ENCODE measurements at places on chromosomes 6 and 20.

DNA sequence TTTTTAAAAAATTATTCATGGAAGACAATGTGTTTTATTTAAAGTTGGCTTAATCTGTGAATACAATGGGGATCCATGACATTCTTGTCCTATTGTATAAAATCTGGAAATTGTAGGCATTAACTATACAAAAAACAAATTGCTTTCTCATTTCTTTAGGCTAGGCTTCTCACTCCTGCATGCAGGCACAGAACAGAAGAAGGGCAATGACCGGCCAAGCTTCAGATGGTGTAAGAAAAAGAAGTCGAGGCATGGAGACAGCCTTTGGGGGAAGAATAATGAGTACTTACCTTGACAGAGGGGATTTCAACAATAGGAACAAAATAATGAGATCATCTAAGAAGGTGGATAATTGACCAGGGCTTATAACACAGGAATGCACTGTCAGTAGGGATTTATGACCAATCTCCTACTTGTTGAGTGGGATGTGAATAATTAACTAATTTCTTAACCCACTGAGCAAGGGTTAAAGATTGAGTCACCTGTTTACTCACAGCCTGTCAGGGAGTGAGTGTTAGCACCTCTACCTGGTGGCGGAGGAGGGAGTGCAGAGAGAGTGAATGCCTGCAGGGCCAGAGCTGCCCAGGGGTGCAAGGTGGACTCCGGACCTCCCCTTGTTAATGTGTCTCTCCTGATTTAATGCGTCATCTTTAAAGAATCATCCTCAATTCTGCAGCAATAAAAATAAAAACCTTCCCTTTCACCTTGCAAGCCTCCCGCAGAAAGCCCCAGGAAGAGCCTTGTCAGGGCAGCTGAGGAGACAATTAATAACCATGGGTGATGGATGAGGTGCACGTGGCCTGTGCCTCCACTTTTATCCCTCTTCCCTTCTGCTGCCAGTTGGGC, 3.9 kb downstream of the SLC22A2 start:
- DNase-seq: no peak

GRCh38 chr6:39169448-39170344, 54.7 kb upstream of the SAYSD1 start:
- peak; percentile 52 for DNase-seq

DNA sequence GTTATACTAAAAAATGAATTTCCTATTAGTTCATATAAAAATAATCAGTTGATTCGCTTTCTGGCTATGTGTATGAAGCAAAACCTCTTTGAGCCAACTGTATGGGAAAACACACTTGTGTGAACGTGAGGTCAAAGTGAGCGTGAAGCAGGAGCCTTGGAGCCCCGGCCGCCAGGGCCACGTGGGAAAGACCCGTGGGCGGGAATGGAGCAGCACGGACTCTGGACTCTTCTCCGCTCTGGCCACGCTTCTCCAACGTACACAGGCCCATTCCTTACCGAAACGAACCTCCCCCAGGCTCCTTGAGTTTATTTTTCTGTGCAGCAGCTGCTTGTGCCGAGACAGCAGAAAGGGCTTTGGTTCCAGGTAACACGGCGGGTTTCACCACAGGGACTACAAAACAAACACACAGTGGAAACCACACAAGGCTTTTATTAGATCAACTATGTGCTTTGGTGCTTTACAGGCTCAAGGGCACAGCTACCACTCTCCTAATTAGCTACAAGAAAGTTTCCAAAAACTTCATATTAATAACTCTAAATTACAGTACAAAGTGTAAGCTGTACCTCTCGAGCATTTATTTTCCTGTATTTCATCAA, 62.7 kb downstream of the TAF4 start:
- no peak for DNase-seq

DNA sequence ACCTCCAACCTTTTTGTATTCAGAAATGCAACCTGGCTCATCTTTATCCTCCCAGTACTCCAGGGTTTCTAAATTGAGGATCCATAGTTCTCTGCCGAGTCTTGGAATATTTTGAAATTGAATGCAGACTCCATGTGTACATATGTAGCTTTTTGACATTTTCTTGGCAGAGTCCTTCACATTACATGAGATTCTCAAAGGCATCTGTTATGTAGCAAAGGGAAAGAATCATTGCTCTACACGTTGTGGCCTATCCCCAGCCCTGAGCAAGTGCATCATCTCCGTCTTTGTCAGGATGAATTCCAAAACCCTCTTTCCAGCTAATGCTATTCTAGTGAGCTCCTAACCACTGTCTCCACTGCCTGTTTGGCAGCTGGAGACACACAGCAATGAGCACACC, 742.9 kb downstream of the DHX35 start:
- no peak for DNase-seq

GRCh38 chr20:45044084-45044573, 56.8 kb downstream of the KCNS1 start:
- no peak for DNase-seq

DNA sequence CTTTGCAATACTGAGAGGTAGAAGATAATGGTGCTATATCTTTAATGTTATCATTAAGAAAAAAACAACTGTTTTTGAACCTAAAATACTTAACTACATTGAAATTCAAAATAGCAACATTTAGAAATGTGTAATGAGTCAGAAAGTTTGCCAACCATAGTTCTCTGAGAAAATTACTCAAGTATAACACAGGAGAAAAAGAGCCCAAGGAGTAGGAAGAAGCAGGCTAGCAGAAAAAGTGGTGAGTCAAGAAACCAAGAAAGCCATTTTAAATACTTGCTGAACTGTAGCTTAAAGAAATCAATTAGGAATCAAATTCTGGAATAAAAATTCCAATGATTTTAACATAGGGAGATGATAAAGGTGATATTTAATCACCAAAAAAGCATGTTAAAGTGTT, 181.0 kb upstream of the RSPO3 start:
- DNase-seq: no peak

GRCh38 chr6:29519291-29520010, 31.7 kb upstream of the MAS1L start:
- DNase-seq: no peak

- DNase-seq: no peak
These were observed 19.4 kb upstream of the CCN5 start for GRCh38 chr20:44695674-44696300.

DNA sequence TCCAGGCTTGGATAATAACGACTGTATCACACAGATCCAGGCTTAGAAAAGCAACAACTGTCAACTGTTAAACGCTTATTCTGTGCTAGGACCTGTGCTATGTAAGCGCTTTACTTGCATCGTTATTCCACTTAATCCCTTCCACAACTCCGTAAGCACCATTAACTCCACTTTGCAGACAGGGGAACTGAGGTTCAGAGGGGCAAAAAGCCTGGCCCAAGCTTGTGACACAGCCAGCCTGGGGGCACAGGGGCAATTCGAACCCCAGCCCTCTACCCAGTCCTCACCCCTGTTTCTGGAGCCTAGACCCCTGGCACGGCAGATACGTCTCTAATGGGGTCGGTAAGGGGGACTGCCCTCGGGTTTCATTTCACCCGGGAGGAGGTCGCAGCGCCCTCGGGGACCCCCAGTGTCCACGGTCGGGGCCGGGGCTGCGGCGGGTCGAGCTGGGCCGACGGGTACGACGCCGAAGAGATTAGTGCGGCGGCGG, 411 bp downstream of the DSN1 start:
- no peak for DNase-seq

DNA sequence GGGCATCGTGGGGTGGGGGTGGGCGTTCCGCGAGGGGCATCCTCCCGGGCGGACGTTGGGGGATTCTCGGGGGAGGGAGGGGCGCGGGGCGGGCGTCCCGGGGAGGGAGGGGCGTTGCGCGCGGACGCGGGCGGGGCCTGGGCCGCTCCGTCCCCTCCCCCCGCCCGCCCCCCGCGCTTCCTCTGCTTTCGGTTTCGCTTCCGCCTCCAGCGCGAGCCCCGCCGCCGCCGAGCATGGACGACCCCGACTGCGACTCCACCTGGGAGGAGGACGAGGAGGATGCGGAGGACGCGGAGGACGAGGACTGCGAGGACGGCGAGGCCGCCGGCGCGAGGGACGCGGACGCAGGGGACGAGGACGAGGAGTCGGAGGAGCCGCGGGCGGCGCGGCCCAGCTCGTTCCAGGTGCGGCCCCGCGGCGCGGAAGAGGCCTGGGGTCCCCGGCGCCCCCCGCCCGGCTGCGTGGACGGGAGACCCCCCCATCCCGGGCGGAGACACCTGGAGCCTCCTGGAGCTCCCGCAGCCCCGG, at the start of gene OGFR:
OGFR (plus strand) TSS at position 209 of the 528 bp plus-strand sequence; CDS start at position 234, 25 bp downstream.
- DNase-seq: peak; percentile 81

DNA sequence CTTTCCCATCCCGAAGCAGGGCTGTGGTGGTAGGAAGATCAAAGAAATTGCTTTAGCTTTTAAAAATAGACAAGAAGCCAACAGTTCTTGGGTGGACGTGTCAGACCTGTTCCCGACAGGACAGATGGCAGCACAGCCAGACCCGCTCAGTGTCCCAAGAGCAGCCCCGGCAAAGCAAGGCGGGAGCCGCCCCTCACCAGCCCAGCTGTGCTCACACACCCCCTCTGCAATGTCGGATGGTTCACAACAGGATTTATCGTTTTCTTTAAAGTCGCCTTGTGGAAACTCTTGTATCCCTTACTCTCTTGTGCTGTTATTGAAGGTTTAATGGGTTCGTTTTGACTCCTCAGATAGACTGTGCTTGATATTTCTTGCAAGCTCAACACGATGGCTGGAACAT, 302.4 kb downstream of the THBS2 start:
- DNase-seq: no peak

GRCh38 chr6:128073389-128073788, 172.5 kb upstream of the THEMIS start:
- DNase-seq: no peak

DNA sequence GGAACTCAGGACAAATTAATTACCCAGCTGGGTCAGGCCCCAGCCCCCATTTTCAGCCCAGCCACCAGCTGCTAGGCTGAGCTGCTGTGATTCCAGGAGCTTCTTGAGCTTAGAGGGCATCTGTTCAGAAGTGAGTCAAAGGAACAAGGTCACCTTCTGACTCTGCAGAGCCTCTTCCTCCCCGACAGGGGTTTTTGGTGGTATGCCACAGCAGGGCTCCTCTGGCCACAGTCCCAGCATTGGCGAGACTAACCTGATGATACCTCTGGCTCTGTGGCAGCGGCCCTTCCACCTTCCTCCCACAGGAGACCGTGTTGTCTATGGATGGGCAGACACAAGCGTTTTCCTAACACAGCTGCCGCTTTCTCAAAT, 39.7 kb downstream of the ZC3H12D start:
- peak; percentile 25 for DNase-seq

GRCh38 chr20:12512755-12513154, 496.0 kb upstream of the SPTLC3 start:
- no peak for DNase-seq

GRCh38 chr20:14030991-14031390, 35.7 kb downstream of the MACROD2 start:
- no peak for DNase-seq

DNA sequence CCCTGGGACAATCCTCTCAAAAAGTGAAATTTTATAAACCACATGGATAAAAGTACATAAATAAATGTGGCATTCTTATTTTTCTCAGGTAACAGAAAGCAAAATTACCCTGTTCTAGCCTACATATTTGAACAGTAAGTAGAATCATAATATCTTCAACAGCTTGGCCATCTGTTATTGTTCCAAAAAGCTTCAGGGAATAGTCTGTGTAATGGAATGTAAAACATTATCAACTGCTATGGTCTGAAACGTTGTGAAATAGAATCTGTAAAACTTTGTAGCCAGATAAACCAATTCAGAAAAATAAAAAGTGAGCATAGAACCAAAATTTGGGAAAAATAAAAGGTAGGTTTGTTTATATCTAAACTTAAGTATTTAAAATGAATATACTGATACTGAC, 114.7 kb downstream of the THEMIS start:
- DNase-seq: no peak

GRCh38 chr6:84554074-84554473, 210.3 kb downstream of the TBX18 start:
- no peak for DNase-seq

- DNase-seq: no peak
These were observed 10.6 kb downstream of the TOX2 start for GRCh38 chr20:43925215-43925614.

DNA sequence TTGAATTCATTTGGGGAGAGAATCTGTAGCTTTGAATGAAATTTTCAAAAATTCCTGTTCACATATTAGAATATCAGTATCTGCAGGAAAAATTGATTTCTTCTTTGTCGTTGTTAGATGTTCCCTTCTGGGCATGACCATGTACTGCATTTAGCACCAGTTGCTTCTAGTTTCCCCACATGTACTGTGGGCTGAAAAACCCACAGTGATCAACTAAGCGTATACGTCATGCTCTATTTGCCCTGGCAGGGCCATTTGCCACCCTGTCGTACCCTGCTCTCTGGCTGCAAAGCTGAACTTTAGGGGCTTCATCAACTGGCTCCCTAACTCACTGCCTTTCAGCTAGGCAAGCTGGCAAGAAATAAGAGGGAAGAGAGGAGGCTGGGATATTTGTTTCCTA, 340.7 kb upstream of the TSHZ2 start:
- DNase-seq: no peak
